Stimulated activated CD8-positive, alpha-beta memory T cell treated with anti-CD3 and anti-CD28 coated beads, Interleukin-2, amount 100 ng/mL, for 1 hour (primary cell): ENCODE measurements at places on chromosomes 12 and 14.
A peak's percentile ranks its signal among the peaks of the same experiment; 100 is the strongest.

DNA sequence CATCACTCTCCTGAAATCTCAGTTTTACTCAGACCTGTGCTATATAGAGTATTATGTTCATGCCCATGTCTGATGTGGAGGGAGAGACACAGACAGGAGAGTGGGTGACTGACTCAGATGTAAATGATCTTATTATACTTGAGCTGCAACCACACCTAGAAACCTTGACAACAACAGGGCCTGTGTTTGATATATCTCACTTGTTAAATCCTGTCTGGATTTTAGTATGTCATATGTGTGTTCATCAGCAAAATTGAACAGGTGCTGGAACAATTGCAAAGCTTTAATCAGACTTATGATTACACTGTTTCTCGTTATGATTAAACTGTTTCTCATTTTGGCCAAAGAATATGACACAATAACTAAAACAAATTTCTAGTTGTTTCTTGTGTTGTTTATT lies 37.7 kb downstream of the DIP2B start:
- no peak for DNase-seq

GRCh38 chr12:113683574-113683973 lies 211.9 kb upstream of the LHX5 start:
- no peak for DNase-seq

- no peak for DNase-seq
These were observed 9.0 kb downstream of the TAPBPL start for GRCh38 chr12:6460751-6461371.

- DNase-seq = no peak
These were observed 50.4 kb downstream of the MAGOHB start for GRCh38 chr12:10563002-10563401.

DNA sequence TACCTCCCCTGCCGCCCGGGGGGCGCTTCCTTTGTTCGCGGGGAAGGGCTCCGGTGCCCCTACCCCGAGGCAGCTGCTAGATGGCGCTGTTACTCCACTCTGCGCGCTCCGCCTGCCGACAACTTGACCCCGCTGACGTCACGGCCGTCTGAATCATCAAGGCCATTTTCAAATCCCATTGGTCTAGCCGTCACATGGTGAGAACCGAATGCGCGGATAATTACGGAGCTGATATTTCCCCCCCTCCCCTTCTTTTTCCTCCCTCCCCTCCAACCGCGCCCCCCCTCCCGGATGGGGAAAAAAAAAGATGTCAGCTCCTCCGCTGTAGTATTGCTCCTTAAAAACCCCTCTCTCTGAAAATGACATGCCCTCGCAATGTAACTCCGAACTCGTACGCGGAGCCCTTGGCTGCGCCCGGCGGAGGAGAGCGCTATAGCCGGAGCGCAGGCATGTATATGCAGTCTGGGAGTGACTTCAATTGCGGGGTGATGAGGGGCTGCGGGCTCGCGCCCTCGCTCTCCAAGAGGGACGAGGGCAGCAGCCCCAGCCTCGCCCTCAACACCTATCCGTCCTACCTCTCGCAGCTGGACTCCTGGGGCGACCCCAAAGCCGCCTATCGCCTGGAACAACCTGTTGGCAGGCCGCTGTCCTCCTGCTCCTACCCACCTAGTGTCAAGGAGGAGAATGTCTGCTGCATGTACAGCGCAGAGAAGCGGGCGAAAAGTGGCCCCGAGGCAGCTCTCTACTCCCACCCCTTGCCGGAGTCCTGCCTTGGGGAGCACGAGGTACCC lies at the start of gene HOXC10:
HOXC10 (plus strand) TSS at position 246 of the 791 bp plus-strand sequence; CDS start at position 360, 114 bp downstream.
- peak; percentile 29 for DNase-seq

- no peak for DNase-seq
These were observed 199.9 kb downstream of the TTC7B start for GRCh38 chr14:90616313-90616712.

DNA sequence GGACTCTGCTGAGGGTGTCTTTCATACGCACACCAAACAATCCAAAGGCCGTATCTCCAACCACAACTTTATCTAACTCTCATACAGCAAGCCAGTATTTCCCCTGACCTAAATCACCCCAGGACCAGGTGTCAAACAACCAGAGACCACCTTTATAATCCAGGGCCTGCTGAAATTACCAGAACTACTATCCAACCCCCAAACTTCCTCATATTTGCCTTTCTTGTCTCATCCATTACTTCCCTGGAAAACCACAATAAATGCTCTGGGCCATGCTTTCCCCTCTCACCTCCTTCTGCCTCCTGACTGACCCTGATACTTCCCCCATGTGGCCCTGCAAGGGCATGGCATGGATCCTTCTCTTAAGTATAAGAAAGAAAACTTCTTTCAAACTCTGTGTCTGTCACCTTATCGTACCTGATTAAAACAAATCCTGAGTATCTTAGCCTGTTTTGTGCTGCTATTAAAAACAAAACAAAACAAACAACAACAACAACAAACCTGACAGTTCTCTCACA lies 44.7 kb upstream of the CRACR2A start:
- DNase-seq = no peak

GRCh38 chr14:96710060-96710666 lies 87.0 kb upstream of the VRK1 start:
- DNase-seq = no peak
